ENCODE measurements at places on chromosomes 16 and 17. TPM values are rescaled to one million over a fixed set of nuclear protein-coding genes. Genes with fewer than 3 reads are reported as not detected.

- DNase-seq = no peak
These were observed 11.9 kb upstream of the CD300E start for GRCh38 chr17:74635418-74635817.

Gene ASGR1
- not detected for total RNA-seq

Gene ENPP7
- not detected for total RNA-seq

DNA sequence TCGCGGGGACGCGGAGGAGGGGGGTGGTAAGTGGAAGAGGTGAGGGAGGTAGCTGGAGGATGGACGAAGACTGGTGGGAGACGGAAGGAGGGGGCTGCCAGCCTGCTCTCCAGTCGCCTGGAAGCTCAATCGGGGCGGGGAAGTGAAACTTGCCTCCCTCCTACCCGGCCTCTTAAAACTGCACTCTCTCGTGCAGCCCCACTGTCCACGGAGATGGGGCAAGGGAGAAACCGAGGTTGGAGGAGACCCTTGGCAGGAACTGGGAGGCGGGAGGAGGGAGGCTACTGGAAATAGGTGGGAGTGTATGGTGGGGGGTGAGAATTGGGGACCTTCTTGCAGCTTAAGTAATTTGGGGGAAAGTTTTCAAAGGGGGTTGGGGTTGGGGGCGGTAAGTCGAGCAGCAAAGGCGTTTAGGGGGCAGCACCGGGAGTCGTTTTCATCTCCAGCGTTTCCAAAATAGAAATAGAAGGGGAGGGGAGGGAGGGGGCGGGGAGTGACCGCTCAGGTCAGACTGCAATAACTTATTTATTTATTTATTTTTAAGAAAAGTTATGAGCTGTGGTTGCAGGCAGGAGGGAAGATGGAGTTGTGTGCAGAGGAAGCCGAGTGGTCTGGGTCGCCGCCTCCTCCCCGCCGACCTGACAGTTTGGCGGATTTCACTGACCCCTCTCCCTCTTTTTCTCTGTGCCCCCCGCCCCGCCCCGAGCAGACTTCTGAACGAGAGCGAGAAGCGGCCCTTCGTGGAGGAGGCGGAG, 1.4 kb downstream of the SOX9 start:
- DNase-seq = no peak

Gene GPRC5B
- 0.86 TPM for total RNA-seq

Gene ARRB2
- total RNA-seq = 12.5 TPM

DNA sequence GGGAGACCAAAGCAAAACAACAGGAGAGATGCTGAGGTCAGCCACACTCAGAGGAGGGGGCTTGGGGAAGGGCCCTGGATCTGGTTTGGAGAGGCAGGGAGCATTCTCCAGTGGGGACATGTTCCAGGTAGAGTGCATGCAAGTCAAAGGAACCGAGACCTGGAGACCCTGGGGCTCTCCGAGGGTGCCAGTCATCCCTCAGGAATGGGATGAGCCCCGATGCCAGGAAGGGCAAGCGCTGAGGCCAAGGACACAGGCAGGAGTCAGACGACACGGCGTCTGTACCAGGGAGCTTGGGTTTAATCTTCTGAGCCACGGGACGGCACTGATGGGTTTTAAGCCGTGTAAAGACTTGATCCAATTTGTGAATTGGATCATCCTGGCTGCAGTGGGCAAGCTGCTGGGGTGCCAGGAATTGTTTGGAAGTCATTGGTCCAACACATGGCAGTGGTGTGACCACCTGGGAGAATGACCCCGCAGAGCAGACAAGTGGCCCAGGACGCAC, 32.9 kb upstream of the ANKRD40CL start:
- peak; percentile 16 for DNase-seq

Gene FLII
- total RNA-seq = 180 TPM

DNA sequence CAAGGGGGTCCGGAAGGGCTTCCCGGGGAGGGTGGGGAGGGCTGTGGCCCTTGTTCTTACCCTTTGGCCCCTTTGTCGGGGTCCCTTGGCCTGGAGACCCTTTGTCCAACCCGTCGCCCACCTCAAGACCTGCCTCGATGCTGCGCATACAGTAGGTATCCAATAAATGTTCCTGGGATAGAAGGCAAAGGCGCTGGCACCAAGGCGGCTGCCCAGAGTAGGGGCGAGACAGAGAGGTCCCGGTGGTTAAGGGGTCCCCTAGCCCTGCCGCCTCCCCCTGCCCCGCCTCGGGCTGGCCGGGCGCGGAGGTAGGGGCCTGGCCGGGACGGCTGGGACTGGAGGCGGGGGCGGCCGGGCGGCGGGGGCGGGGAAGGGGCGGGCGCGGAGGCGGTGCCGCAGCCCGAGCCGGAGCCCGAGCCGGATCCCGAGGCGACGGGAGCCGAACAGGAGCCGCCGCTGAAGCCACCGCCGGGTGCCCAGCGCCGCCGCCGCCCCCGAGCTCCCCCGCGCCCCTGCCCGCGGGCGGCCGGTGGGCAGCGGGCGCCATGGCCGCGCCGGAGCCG, at the start of gene NHERF2:
TSS of gene NHERF2 (plus strand) at position 442 of the 563 bp plus-strand sequence. CDS start at position 546, 104 bp downstream.
- DNase-seq = no peak

Gene KCTD11
- 7.1 TPM for total RNA-seq

Measured in M059J (cell line).